Stimulated activated CD8-positive, alpha-beta memory T cell treated with anti-CD3 and anti-CD28 coated beads, Interleukin-2, amount 100 ng/mL, for 1 hour (primary cell): ENCODE measurements at places on chromosomes 7 and 10.

GRCh38 chr7:93231259-93231658, 907 bp upstream of the VPS50 start:
- DNase-seq = no peak

GRCh38 chr10:34650156-34650555, 164.9 kb downstream of the PARD3 start:
- no peak for DNase-seq

- no peak for DNase-seq
Measured at GRCh38 chr7:108407676-108408075, 48.6 kb downstream of the NRCAM start.

DNA sequence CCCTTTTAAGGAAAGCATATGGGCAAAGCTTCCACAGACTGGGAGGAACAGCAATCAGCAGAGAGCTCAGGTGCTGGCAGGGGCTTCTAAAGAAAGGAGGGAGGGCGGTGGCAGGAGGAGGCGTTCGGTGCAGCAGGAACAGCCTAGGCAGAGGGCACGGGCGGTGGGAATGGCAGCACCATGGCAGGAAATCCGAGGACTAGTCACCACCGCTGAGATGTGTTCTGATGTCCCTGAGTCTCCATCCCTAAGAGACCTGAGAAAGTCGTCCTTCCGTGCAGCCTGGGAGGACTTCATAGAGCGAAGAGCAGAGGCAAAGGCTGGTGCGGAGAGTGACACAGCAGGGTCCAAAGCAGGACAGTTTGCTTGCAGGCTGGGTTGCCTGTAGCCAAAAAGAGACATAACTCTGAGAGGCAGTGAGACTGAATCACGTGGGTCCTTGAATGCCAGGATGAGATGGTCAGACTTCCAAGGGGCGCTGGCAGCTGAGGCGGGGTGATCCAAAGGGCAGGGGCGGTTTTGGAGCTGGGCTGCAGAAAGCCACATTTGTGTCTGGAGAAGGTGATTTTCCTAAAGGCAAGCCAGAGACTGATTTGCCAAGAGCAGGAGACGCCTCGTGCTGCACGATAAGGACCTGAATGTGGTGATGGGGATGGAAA, 35.8 kb upstream of the GRID1 start:
- DNase-seq = no peak

- DNase-seq = no peak
Measured at GRCh38 chr7:7978860-7979259, 10.3 kb downstream of the GLCCI1 start.

- DNase-seq = no peak
Measured at GRCh38 chr10:74502963-74503608, 323.3 kb upstream of the KAT6B start.

DNA sequence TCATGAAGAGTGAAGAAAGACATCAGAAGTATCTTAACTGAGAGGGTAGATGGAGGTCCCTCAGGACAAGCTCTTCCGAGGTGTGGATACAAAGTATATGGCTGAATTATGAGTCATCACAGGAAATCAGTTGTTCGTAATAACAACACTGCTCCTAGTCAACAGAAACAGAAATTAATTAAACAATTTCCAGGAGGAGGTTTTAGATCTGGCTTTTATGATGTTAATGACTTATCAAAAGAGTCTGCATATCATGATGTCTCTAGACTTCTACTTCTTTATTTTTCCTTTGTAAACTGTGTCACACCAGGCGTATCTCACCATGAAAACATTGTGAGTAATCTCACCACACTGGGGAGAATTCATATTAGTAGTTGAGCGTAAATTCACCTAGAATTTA, 31.2 kb downstream of the OSBPL3 start:
- no peak for DNase-seq

GRCh38 chr7:77651575-77652162, 44.6 kb upstream of the RSBN1L start:
- no peak for DNase-seq
